GF-D8 (cell line): ENCODE measurements at places on chromosomes 16 and 17.
A peak's percentile ranks its signal among the peaks of the same experiment; 100 is the strongest.

- no peak for DNase-seq
Observed at GRCh38 chr17:52157603-52158449, 688 bp downstream of the CA10 start.

GRCh38 chr16:8023326-8023725, 567.0 kb downstream of the TMEM114 start:
- DNase-seq: no peak

GRCh38 chr17:12731839-12732238, 57.5 kb upstream of the ARHGAP44 start:
- no peak for DNase-seq

- DNase-seq: no peak
Observed at GRCh38 chr17:79338152-79338551, 263.5 kb downstream of the ENGASE start.

DNA sequence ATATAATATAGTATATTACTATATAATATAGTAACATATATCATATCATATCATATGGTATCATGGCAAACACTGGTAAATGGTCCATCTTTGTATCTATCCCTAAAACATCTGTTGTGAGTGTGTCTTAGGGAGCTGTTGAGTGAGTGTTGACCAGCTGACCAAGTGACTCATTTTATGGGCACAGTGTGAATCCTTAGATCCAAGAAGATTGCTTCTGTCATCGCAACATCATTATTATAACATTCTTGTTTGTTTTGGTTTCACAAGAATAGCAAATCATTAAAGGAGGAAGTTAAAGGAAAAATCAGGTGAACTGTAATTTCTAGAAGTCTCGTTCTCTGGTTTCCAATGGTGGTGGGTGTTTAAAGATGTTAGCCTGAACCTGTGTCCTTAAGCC, 11.7 kb upstream of the MAF start:
- no peak for DNase-seq

DNA sequence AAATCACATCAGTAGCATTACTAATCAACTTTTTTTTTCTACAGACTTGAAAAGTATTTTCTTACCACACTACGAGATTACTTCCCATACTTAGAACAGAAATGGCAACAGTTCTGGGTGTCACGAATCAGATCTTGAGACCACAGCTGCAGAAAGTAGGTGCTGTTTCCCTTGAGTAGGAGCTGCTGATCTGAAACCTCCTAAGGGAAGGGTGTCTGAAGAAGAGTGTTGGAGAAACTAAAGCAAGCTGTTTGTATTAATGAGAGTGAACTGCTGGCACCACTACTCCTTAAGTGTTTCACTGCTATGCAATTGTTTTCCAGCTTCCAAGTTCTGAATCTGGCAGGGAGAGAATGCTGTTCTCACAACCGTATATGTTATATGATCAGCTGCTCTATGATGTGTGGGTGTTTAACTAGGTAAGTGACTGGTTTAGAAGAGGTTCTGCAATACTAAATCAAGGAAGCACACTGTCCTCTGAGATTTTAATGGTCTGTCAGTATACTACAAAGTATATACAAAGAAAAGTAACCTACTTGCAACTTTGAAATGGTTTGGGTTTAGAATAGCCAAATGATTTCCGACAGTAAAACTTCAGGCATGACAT, 3.3 kb downstream of the ZNF652 start:
- DNase-seq: peak; percentile 9

- DNase-seq: no peak
Observed at GRCh38 chr16:3934491-3935181, 54.1 kb upstream of the CREBBP start.

- no peak for DNase-seq
Observed at GRCh38 chr17:36705874-36706731, 104.7 kb downstream of the MRM1 start.
